Tibial nerve (tissue), 4 donors: ENCODE measurements at places on chromosomes 3 and 15. TPM values are rescaled to one million over a fixed set of nuclear protein-coding genes. Genes with fewer than 3 reads are reported as not detected.

The ACKR4 gene
- total RNA-seq, result 0.22 TPM

GRCh38 chr3:45473841-45474240 lies 85.5 kb downstream of the LARS2 start:
- DNase-seq, result no peak

The GOLGA8R gene
- total RNA-seq, result 3.1 TPM

The RNF123 gene
- 32.9 TPM for total RNA-seq

DNA sequence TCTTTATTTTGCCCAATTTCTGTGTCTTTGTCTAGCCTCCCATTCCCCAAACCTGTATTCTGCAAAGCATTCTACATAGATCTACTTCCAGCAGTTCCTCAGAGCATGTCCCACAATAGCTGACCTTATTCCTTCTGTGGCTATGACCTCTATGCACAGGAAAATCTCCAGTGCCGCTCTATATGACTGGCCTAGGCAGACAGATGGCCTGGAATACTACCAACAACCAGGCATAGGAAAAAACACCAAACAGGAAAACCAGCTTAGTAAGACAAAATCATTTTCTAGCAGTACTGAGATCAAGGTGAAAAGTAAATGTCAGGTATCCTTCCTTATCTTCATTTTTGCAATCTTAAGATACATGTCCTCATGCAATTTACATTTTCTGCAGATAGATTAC lies 1115.0 kb downstream of the IGSF11 start:
- no peak for DNase-seq

The GHSR gene
- total RNA-seq, result not detected

DNA sequence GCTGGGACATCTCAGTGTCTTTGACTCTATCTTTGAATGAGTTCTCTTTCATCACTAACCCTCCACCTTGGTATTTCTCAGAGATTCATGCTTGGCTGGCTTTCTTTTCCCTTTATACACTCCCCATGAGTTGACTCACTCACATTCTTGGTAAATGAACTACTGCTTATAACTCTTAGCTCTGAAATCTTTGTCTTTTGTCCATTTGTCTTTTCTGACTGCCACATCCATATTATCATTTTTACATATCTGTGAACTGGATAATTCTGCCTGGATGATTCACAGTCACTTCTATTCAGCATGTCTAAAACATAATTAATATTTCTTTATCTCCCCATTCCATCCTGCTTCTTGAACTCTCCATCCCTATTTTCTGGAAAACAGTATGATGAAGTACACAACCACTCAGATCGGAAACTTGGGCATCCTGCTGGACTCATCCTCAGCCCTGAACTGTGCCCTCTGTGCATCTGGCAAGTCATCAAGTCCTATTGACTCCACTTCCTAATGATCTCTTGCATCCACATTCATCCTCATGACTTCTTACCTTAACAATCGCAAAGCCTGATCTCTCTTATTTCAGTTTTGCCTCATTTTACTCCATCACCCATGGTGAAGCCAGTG lies 66.9 kb downstream of the KCNAB1 start:
- DNase-seq, result no peak

GRCh38 chr15:27806396-27806795 lies 292.7 kb downstream of the OCA2 start:
- no peak for DNase-seq

The VGLL3 gene
- total RNA-seq, result 54.3 TPM

The PLA2G4E gene
- total RNA-seq, result not detected

GRCh38 chr15:78937132-78937739 lies 7.6 kb downstream of the CTSH start:
- DNase-seq, result no peak

DNA sequence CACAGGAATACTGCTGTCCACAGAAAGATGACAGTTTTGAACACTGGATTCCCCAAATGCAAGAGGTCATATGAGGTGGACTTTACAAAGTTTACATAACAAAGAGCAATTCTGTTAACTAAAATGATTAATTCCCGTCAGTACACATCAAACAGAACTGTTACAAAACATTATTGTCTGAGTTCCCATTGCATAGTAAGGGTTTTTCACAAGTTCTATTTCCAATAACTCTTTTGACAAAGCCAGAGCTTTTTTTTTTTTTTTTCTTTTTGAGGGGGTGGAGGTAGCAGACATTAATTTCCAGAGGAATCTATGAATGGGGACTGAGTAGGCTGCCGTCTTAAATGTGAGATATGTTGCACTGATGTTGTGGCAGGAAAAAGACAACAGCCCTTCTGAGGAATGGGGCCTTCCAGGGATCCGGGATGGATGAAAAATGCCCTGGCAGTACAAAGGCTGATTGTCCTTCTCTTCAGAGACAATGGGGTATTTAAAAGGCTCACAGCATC lies 178.1 kb upstream of the KBTBD8 start:
- no peak for DNase-seq

- peak; percentile 82 for DNase-seq
Measured at GRCh38 chr3:72123908-72124441, 339.0 kb upstream of the PROK2 start.

The IL5RA gene
- 0.59 TPM for total RNA-seq

- no peak for DNase-seq
Measured at GRCh38 chr3:4495294-4496086, 2.3 kb downstream of the ITPR1 start.

The CLSTN2 gene
- 19.0 TPM for total RNA-seq

The CP gene
- 19.7 TPM for total RNA-seq

DNA sequence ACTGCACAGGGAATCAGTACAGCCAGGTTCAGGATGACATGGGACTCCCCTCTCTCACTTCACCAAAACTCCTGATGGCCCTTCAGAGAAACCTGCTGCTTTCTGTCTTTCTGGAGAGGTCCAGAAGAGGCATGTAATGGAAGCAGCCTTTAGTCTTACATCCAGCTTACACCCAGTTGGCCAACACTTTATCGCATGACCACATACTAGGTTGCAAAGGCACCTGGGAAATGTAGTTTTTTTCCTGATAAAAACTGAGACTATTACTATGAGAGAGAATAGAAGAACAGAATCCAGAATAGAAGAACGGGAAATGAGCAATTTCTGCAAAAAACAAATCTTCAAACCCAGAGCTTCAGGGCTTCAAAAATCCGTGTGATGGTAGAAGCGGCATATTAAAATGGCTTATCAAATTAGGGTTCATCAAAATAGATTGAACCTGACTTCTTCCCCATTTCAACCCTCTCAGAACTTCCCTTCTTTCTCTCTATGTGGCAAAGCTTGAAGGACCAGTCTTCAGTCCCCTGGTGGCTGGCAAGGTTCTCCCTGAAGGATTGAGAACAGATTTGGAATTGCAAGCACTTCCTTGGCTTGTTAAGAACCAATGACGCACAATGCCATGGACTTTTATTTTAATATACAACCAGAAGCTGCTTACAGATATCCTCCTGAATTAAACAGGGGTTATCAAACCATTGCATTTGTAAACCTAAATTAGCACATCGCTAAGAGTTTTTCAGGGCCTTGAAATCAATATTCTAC lies 34.4 kb downstream of the CORO2B start:
- DNase-seq, result no peak

The DUOX1 gene
- 3.7 TPM for total RNA-seq
